ENCODE measurements at places on chromosomes 3 and 15.
A peak's percentile ranks its signal among the peaks of the same experiment; 100 is the strongest.

- no peak for DNase-seq
Observed at GRCh38 chr15:36363335-36363734, 216.1 kb upstream of the CDIN1 start.

DNA sequence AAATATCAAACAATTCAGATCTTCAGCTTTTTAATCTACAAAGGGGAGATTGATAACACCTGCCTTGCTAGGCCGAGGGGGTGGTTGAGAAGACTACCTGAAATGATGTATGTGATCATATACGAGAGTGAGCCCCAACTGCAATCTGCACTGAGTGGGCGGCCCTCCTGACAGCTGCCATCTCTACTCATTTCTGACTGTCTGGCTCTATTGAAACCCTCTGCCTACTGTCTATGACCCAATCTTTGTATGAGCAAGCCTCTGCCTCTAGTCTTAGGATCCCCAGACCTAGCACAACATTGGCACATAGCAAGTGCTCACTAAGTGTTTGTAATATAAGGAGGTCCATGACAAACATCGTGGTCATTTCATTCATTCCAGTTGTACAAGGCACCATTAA is 144.4 kb upstream of the NR2F2 start:
- no peak for DNase-seq

DNA sequence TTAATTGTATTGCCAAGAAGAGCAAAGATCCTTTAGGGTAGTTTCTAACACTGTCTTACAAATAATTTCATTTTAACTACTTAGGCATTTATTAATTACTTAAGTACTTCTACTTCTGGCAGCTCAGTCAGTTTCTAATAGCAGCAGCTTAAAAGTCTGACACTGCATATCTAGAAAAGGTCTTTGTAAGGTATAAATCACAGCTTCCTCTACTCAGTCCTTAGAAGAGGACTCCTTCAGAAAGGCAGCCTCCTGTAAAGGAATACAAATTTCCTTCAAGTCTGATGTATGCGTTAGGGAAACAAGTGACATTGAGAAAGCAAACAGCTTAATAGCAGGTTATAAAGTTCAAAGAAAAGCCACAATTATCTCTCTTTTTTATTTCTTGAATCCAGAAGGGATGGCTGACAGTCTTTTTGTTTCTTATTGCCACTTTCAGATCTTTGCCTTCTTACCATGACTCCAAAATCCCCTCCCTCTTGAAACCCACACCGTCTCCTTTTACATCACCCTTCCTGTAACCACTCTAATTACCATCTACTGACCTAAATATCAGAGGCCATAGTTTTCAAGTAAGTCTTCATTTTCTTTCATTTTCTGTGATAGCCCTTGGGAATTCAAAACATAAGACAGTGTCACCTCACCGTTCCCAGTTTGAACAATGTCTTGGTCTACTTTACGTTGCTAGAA is 109.5 kb downstream of the CGGBP1 start:
- DNase-seq = no peak

DNA sequence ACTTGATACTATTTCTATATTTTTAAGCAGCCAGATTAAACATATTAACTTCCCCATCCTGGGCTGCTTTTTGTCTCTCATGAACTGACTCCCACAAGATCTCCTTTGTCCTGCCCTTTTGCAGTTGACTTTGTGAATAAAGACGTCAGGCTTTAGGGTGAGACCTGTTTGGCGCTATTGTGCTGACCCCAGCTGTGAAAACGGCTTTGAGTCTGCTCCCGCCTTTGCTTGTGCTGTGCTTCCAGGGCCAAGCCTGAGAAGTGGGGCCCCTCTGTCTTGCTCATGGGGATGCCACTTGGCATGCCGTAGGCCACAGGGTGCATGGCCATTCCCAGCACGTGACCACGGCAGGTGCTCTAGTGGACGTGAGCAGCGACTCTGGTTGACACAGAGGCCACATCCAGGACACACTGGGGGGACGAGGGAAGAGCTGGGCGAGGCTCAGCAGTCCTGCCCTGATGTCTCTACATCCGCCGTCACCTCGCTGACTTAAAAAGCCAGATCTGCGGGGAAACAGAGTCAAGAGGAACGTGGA is 268.9 kb upstream of the LYSMD4 start:
- DNase-seq = no peak

GRCh38 chr15:25799906-25800700 is 63.0 kb downstream of the ATP10A start:
- no peak for DNase-seq

GRCh38 chr3:182259579-182259978 is 533.7 kb upstream of the ATP11B start:
- DNase-seq = peak; percentile 62

DNA sequence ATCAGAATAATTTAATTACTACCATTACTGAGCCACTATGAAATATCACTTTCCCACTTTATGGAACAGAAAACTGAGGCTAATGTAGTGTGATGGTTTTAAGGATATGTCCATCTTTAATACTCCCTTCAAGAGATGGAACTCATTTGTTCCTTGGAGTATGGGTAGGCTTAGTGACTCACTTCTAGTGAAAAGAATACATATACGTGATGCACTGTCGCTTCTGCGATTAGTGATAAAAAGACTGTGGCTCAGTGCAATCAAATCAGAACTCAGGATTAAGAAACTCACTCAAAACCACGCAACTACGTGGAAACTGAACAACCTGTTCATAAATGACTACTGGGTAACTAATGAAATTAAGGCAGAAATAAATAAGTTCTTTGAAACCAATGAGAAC is 216.6 kb downstream of the SUCLG2 start:
- no peak for DNase-seq

DNA sequence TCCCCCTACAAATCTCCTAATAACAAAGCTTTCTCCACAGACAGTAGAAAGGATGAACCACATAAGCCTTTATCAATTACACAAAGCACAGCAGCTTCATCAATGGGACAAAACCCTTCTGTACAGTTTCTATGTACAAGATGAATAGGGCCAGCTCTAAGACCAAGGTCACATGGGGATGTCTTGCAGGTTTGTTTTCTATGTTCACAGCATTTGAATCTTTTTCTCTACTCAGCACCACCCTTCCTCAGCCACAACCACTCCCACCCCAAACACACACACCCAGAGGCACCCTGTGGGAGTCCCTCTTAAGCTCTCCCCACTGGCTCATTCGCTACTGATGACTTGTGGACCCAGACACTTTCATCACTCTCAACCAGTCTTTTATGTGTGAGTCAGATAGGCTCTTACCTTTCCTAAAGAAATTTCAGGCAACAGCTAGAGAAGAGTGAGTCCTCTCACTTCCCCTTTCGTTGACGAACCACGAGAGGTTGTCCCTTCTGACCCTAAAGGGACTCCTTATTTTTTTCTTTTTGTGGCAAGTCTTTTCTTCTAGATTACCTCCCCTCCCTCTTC is 57.9 kb downstream of the ARHGAP31 start:
- DNase-seq = no peak

GRCh38 chr3:124887177-124887931 is at the start of gene ITGB5:
Gene ITGB5 (minus strand): TSS chr3:124887365. CDS start chr3:124887000, 365 bp downstream.
- DNase-seq = no peak

DNA sequence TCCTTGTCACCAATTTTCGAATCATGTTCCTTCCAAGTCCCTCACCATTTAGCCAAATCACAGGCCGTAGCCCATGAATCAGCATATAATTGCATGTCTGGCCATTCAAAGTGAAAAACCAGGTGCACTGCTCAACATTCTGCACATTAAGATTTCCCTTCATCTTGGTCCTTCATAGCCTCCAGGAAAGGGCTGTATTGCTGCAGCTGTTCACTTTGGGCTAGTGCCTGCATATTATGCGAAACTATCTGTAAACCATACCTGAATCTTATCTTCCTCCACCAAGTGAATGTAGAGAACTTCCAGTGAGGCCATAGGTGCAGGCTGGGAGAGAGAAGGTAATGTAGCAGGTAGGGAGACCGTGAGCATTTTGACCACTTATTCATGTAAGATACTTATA is 18.3 kb downstream of the CGGBP1 start:
- no peak for DNase-seq

GRCh38 chr3:12367346-12367745 is 78.5 kb downstream of the PPARG start:
- no peak for DNase-seq

GRCh38 chr15:71301958-71302621 is 186.8 kb downstream of the THSD4 start:
- no peak for DNase-seq

- DNase-seq = no peak
Observed at GRCh38 chr3:41525303-41526064, 326.2 kb downstream of the CTNNB1 start.

DNA sequence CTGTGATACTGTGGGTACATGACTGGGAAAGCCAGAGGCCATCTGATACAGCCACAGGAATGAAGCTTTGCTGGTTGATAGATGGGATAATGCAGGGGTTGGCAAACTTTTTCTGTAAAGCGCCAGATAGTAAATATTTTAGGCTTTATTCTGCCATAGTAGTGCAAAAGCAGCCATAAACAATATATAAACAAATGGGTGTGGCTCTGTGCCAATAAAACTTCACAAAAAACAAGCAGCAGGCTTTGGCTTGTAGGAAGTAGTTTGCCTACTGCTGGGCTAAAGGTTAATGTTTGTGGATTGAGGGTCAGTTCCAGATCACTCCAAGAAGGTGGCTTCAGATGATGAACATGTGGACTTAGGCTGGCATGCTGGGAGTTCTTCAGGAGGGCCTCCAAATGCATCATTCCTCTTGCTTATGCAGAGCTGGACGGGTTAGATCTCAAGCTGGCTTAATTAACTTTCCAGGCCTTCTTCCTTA is 305.7 kb downstream of the RPLP1 start:
- no peak for DNase-seq

GRCh38 chr3:514192-514591 is 317.6 kb downstream of the CHL1 start:
- no peak for DNase-seq

DNA sequence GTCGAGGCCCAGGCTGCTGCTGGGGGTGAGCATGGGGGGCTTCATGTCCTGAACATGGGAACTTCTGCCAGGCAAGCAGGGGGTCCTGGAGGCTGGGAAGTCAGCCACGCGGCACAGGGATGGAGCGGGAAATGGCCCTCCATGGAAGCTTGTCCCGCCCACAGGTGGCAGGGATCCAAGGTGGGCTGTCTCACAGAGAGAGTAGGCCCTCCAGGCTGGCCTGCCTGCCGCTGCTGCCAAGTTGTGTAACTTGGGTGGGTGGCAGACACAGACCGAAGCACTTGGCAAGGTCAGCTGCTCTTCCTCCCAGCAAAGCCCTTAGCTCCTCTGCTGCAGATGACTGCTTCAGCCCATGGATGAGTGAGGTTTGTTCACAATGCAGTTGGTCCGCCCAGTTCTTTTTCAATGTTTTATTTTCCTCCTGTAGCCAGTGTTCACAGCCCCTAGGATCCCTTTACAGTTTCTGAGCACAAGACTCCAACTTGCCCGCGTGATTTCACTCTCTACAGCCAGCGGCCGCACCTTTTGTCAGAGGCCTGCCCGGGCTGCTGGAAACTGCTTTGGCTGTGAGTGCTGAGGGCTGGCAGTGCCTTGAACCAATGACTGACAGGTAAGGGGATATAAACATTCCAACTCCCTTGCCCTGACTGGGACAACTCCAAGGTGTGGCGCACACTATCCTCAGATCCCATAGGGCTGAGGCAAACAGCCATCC is 26.7 kb downstream of the HCN4 start:
- DNase-seq = peak; percentile 41

DNA sequence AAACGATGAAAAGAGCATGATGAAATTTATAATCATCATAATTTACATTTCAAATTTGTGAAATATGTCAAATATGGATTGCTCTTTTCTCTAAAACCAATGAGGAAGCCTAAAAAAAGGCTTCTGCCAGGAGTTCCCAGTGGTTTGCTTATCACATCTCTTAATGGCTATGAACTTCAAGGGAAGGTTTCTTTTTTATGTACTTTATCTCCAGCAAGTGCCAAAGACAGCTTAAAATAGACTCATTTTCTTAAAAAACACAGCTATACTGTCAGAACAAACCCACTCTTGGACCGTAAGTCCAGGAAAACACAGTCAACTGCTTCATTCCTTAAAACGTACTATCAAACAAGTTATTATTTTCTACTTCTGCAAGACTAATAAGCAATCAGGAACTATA is 80.2 kb downstream of the DLG1 start:
- no peak for DNase-seq

DNA sequence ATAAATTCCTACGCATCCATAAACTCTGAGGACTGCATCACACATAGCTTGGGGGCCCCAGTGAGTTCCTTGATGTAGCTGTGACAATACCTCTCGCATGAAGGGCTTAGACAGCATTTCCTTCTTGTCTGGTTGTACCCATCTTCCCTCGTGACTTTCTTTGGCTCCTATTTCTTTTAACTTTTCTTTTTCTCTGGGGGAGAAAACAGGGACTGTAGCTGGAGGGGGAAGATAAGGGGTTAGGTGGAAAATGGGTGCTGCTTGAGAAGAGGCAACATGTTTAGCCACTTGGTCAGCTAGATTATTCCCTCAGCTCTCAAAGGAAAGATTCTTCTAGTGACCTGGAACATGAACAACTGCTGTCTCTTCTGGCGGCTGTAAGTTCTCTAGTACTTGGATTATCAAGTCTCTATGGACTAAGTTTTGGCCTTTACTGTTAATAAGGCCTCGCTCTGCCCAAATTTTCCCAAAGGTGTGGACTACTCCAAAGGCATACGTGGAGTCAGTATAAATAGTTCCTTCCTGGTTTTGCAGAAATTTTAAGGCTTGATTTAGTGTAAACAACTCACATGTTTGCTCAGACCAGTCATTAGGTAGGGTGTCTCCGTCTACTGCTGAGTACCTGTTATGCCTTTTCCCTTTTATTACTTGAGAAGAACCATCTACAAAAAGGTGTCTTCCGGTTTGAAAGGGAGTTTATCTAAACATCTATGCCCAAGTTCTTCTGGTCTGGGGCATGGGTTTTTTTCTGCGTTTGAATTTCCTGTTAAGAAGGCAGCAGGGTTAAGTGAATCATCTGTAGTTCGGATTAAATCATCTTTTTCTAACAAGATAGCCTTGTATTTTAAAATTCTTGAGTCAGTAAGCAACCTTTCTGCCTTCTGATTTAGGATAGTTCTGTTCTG is 21.0 kb upstream of the ATG7 start:
- no peak for DNase-seq

- DNase-seq = no peak
Observed at GRCh38 chr3:144652573-144652972, 681.0 kb downstream of the DIPK2A start.
